ENCODE measurements at places on chromosomes 6 and 20. TPM values are rescaled to one million over a fixed set of nuclear protein-coding genes. Genes with fewer than 3 reads are reported as not detected.
A peak's percentile ranks its signal among the peaks of the same experiment; 100 is the strongest.

DNA sequence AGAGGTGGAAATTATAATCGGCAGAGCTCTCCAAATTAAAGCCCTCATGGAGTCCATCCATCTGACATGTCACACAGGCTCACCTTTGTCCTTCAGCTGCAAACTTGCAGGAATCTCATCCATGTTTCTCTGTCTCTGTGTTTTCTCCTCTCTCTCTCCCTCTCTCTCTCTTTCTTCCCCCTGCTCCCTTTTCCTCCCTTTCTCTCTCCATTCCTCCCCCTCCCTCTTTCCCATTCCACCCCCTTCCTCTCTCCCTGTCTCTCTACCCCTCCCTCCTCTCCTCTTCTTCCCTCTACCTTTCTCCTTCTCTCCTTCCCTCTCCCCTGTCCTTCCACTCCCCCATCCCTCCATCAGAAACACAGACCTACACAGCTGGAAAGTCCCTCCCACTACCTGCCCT, 6.8 kb downstream of the NCR2 start:
- no peak for DNase-seq

GRCh38 chr6:38555606-38556005, 84.1 kb downstream of the BTBD9 start:
- no peak for DNase-seq

METTL24 gene
- polyA plus RNA-seq = 1.4 TPM

DNA sequence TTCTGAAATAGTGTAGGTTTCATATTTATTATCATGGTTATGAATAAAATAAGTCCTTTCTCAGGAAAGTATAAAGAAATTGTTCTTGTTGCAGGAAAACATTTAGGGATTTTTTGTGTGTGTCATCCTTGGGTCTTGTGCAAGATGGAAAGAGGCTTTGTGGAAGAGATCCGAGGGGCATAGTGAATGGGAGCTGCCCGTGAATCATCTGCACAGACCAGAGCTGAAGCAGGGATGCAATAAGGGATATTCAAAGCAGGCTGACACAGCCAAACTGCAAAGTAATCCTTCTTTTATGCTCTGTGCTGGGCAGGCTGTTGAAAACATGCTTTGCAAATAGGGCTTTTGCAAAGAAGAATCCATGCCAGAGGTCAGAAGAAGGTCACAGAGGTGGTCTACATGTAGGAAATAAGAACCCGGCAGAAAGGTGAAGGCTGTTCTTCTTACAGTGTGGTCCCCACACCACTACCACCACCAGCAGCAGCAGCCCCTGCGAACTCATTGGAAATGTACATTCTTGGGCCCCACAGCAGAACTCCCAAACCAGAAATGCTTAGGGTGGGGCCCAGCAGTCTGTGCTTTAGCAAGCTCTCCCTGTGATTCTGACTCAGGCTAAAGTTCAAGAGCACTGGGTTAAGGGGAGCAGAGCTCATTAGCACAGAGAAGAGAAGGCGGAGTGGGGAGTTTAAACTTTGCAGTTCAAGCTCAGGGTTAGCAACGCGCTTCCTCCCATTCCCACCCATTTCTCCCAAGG, 237.6 kb downstream of the QKI start:
- no peak for DNase-seq

GRCh38 chr20:47232518-47232917, 124.0 kb downstream of the ZMYND8 start:
- no peak for DNase-seq

DNA sequence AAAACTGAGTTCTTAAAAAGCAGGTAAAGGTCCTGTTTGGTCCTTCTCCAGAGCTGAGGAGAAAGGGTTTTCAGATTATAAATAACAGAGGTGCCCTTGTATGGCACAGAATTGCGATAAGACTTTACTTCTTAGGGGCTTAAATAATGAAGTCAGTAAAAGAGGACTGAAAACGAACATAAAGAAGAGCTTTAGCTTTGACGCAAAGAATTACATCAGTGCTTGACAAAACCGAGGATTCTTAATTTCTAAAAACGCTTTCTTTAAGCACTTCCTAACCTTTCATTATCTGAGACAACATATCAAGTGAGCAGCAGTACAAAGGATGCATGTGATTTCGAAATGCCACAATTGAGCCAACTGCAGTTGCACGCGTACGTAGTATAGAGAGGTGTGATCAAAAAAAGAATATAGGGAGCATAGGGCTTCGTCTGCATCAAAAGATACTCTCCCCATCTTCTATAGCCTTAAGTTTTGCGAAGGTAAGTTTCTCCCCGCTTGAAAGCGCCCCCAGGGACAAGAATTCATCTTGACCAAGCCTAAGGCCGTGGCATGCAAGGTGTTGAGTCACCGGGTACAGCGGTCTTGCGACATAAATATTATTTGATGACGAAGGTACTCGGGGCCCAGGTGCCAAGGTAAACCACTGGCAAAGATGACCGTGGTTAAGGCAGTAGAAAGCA, 778 bp upstream of the LOC128125822 start:
- peak; percentile 13 for DNase-seq

DNA sequence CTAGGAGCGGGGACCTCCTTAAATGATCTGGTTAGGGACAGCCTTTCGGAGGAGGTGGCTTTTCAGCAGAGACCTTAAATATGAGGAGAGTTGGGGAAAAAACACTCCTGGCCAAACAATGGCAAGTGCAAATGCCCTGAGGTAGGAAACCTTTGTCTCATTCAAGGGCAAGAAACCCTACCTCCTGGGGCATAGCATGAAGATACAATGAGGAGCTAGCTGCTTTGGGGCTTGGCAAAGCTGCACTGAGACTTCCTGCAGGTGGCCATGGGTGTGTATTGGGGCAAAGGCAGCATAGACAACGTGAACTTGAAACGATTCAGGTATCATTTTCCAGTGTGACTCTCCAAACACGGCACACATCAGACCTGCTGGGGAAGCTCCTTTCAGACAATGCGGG, 30.7 kb downstream of the PMEPA1 start:
- DNase-seq = no peak

DNA sequence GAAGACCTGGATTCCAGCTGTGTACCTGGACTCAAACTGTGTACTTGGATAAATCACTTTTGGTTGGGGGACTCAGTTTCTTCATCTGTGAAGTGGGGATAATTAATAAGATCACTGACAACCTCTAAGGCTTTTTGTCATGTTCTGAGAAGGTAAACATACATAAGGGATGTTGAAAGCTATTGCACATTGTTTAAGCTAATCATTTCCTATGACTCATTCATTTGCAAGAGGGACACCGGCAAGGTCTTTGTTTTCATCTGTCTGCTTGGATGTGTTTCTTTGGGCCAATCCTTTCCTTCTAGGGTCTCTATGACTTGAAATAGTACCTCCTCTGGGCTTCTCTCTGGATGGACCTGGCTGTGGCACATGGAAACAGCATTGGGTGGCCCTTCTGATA, 6.8 kb downstream of the PROKR2 start:
- no peak for DNase-seq

DNA sequence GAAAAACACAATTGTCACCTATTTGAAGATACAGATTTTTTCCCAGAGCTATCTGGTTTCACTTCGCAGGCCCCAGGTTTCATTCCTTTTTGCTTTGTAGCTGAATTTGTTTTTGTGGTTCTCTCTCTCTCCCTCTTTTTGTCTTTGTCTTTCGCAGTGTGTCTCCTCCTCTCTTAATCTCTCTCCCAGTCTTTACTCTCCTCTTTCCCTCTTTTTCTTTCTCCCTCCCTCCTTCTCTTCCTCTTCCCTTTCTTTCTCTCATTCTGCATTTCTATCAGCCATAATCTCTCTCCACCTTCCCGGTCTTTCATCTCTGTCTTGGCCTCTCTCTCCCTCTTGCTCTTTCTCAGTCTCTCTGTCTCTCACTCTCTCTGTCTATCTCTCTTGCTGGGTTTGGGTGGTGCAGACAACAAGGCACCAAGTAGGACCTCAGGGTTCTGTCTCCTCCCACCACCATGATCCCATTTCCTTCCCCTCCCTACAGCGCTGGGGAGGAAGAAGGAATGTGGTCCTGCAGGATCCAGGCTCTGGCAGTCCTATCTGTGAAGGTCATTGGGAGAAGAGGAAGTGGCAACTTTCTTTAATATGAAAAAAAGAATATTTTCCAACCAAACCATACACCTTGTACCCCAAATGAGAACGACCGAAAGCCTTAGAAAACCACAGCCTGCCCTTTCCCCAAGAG, 63.2 kb downstream of the BANF2 start:
- no peak for DNase-seq

TRIM31 gene
- polyA plus RNA-seq = 0.26 TPM

DNA sequence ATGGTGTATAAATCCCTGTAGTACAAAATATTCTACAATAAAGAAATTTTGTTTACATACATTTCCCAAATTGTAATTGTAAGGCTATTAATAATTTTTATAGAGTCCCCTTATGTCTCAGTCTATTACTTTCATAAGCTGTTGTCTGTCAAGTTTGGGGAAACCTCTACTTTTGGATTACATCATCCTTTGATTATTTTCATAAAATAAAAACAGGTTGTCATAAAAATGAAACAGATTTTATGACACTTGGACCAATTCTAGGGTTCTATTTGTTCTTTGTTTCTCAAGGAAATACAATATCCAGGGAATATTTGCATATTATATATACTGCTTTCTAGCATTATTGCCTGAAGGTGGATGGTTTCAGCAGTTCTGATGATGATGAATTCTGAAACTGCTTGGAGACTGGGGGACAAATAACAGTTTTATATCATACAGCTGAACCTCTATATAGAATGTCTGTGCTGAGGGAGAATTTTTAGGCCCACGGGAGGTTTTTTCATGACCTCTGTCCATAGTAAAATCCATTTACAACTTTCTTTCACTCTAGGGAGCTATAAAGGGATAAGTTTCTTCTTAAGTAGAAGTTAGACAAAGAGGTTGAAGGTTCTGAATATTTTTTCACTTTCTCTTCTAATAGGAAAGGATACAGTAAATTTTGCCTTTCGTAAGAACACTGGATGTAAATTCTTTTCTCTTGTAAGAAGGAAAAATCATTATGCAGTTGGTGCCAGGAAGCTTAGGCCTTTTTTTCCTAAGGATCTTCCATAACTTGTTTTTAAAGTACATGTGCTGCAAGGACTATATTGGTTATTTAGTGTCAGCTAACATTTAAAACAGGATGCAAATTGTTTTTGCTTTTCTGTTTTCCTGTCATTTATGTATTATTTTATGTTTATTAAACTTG, 58.0 kb downstream of the CD2AP start:
- DNase-seq = no peak

DNA sequence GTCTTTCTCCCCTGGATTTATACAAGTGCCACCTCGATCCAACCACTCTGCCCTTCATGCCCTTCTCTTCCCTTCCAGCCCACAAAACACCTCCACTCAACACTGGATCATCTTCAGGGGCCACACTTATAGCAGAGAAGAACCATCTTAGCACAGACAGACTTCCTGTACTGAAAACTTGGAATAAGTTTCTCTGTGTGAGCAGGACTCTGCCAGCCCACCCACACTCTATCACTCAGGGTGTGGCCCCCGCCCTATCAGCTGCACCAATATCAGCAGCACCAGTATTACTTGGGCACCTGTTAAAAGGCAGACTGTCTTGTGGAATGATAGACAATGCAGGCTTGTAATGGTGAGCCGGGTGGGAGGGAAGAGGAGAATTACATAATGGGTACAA, 86.7 kb downstream of the SCML4 start:
- DNase-seq = no peak

DNA sequence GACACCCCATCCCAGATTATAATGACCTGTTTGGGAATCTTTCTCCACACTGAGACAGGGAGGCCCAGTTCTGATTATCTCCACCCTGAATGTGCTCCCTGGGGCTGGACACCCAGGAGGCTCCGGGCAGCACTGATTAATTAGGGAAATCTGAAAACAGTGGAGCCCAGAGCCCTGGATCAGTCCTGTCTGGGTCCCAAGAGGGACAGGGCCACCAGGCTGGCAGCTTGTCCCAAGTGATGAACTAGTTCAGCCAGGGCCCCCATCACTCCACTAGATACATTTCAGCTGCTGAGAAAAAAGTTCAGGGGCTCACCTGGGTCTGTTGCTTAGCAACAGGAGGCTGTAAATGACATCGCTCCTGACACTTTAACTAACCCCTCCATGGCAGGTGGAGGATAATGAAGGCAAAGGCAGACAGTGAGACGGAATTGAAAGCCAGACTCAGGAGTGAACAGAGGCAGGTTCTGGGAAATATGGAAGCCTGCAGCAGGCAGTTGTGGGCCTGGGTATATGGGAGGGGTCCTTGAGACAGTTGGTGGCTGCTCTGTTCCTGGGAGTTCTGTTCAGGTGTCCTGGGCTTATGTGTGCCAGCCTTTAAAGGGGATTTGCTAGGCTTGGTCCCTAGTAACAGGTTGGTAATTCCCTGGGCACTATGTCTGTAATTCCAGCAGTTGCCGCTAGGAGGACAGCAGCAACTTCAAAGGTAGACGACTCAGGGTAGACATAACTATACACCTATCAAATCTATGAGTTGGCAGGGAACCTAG, 78.3 kb upstream of the CTNNBL1 start:
- no peak for DNase-seq

GLP1R gene
- 0.13 TPM for polyA plus RNA-seq

MYB gene
- not detected for polyA plus RNA-seq

SSTR4 gene
- polyA plus RNA-seq = not detected

GRCh38 chr6:149071997-149072396, 245.5 kb upstream of the TAB2 start:
- DNase-seq = no peak

SYNDIG1 gene
- polyA plus RNA-seq = 8.2 TPM

OR12D3 gene
- polyA plus RNA-seq = not detected

DNA sequence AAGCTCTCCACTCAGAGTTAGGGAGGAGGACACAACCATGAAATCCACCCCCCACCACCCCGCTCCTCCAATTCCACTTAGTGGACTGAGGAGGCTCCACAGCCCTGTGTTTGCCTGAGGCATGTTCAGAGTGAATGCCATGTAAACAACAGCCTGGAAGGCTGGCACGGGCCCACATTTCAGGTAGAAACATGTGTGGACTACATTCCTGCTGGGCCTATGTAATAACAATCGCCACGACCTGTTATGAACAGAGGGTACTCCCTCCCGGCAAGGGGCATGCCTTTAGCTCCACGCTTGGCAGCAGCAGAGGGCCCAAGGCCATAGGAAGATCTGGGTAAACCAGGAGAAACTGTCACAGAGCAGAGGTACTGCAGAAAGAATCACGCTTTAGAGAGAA, 65.5 kb downstream of the ISM1 start:
- DNase-seq = no peak

DNA sequence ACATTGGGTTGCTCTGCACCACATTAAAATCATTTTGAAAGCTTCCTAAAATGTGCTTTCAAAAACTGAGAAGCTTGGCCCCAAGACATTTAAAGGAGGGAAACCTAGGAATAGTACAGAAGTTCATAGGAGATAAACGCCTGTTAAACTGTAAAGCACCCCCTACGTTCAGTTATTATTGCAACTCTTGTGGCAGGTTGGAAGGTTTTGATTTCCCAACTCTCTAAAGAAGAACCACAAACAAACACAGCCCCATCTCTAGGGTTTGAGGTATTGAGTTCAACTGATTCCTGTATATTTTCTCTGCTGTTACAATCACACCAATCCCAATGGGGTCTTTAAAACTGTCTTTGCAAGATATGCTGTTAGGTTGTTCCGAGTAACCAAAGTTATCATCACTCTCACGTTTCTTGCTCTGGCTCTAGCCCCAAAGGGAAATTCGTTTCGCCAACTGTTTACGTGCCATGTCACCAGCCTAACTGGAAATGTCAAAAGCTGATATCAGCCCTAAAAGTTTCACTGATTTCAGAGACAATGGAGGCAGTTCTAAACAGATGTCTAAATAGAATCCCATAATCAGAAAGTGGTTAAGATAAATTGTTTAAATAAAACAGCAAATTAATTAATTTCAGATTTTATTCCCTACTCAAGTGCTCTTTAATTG, 12.1 kb downstream of the TFAP2A start:
- no peak for DNase-seq

- no peak for DNase-seq
Observed at GRCh38 chr6:107576852-107577251, 86.9 kb downstream of the SOBP start.

HCK gene
- 3.9 TPM for polyA plus RNA-seq

CD164 gene
- 205 TPM for polyA plus RNA-seq
